ENCODE measurements at places on chromosomes 6 and 20.

- no peak for DNase-seq
These were observed 53.2 kb downstream of the FAM8A1 start for GRCh38 chr6:17653198-17653882.

GRCh38 chr6:3797231-3798054 is 45.9 kb upstream of the PXDC1 start:
- no peak for DNase-seq

DNA sequence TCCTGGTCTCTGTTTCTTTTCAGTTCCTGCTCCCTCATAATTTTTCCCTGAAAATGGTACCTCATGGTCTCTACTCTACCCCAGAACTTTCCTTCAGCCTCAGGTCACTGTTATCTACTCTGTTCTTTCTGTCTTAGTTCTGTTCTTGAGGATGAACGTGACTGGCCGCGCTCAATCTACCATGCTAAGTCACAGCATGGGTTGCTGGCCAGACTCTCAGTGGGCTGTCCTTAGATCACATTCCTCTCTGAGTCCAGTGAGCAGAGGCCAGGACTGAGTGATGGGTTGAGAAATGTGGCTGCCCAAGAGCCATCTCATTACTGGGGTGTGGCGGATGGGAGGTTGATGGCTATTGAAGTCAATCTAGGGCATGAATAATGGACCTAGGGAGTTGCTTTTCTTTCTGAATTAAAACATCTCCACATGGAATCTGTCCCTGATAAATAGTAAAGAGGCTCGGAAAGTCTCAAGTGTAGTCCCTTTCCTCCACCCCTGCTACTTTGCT is 164.0 kb upstream of the DTNBP1 start:
- no peak for DNase-seq

GRCh38 chr6:3661390-3661789 is 90.1 kb downstream of the PXDC1 start:
- DNase-seq, result no peak

GRCh38 chr6:1739220-1739619 is 129.5 kb downstream of the FOXC1 start:
- DNase-seq, result no peak

- no peak for DNase-seq
These were observed 166.2 kb downstream of the TRIM27 start for GRCh38 chr6:28757429-28758045.

DNA sequence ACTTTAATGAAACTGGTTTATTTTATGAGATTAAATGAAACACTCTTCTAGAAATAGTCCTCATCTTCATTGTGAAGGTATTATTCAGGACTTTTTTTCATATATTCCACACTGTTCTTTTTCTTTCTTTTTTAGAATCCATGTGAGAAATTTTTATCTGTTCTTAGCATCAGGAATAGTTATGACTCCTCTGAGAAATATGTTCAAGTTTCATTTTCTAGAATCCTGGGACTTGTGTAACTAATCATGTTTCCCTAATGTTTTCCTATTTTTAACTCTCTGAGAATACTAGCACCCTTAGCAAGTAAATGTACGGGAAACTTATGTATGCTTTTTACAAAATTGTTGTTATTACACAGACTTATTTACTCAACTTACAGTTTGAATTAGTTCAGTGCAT is 407.8 kb downstream of the CBLN4 start:
- no peak for DNase-seq

GRCh38 chr6:45438849-45439406 is 61.2 kb upstream of the SUPT3H start:
- no peak for DNase-seq

DNA sequence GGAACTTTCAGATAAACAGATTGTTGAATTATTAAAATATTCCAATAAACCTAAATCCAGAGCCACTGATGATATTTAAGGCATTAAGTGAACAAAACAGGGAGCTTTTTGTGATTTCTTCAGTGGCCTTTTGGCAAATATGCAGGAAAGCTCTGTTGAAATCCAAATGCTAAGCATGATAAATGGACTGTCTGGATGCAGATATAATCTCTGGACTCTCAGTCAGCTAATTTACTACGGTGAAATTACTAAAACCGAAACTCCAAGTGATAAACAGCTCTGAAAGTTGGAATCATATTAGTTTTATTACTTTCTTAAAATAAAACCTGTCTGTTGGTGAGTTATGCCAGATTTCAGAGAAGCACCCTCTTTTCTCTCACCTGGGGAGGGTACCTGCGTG is 120.3 kb downstream of the IMPG1 start:
- no peak for DNase-seq

GRCh38 chr20:15708984-15709598 is 864.2 kb downstream of the KIF16B start:
- peak; percentile 3 for DNase-seq

- DNase-seq, result no peak
These were observed 60.9 kb downstream of the BCAS4 start for GRCh38 chr20:50855498-50856474.

DNA sequence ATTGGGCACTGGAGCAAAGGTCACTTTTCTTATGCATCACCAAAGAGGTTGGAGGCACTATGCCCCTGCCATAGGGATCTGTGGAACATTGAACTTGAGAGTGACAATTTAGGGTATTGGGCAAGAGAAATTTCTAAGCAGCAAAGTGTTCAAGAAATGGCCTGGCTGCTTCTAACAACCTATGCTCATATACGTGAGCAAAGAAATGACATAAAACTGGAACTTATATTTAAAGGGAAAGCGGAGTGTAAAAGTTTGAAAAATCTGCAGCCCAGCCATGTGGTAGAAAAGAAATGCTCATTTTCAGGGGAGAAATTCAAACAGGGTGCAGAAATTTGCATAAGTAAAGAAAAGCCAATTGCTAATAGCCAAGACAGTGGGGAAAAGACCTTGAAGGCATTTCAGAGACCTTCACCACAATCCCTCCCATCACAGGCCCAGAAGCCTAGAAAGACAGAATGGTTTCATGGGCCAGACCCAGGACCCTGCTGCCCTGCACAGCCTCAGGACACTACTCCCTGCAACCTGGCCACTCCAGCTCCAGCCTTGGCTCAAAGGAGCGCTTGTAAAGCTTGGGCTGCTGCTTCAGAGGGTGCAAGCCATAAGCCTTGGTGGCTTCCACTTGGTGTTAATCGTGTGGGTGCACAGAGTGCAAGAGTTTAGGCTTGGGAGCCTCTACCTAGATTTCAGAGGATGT is 24.4 kb downstream of the NCR2 start:
- DNase-seq, result no peak

DNA sequence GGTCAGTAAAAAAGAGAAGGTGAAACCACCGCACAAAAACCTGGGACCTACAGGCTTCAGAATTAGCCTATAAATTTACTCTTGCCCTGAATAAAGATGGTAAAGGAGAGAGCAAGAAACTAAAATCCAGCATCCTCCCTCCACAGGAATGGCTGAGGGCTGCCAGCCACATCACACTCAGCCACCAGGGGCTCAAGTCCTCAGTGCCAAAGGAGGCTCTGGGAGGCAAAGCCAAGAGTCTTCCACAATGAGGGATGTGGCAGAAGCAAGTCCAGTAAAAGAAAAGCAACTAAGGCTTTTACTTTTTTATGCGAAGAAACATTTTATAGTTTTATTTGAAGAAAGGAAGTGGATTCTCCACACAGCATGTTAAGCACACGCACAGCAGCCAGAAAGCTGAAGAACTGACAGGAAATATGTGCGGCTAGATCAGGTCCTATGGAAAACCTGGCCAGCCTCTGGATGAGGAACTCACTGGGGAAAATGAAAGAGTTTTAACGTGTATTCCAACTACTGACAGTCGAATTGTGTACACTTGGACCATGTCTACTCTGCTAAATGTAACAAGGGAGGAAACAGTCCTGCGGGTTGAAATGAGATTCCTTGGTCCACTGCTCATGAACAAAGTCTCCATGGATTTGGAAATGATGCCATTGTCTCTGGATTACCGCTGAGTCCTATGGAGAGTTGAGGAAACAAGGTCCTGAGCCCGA is 219.4 kb upstream of the SSTR4 start:
- no peak for DNase-seq

DNA sequence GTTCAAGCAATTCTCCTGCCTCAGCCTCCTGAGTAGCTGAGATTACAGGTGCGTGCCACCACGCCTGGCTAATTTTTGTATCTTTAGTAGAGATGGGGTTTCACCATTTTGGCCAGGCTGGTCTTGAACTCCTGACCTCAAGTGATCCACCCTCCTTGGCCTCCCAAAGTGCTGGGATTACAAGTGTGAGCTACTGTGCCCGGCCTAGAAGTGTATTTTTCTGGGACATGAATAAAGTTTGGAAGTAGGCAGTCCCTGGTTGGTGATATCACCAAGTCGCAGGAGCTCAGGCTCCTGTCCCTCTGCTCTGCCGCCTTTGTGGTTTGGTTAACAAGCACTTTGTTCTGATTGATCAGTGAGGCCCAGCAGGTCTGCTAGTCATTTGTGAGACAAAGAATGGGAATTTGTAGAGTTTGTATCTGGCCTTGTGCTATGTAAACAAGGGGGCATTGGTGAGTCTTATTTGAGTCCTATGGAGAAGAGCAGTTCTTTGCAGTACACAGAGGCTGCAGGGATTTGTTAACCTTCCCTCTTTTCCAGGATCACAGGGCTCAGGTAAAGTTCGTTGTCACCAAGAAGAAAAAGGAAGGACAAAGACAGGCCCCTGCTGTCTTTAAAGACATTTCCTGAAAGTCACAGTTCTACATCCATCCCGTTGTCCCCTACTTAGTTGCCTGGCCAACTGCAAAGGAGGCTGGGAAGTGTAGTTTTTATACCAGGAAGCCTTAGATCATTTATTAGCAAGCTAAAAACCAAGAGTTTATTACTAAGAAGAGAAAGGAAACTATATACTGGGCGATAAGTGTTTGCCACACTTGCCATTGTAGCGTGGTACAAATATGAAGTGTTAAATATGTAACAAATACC is 13.1 kb downstream of the MTHFD1L start:
- DNase-seq, result no peak

DNA sequence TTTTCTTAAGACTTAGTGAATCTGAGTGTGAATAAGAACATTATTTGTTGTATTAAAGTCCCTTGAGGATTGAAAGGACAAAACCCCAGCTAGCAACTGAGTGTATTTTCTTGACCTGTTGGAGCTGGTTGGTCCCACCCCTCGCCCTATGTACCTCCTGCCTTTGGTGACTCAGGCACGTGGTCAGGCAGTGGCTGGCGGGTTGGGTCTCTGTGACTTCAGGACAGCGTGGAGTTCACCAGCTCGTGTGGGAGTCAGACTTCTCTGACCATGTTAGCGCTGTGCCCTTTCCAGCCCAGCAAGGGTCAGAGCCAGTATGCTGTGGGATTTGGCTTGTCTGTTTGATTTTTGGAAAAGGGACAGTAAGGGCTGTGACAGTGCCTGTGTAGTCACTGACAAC is 93.7 kb downstream of the SSR1 start:
- no peak for DNase-seq

DNA sequence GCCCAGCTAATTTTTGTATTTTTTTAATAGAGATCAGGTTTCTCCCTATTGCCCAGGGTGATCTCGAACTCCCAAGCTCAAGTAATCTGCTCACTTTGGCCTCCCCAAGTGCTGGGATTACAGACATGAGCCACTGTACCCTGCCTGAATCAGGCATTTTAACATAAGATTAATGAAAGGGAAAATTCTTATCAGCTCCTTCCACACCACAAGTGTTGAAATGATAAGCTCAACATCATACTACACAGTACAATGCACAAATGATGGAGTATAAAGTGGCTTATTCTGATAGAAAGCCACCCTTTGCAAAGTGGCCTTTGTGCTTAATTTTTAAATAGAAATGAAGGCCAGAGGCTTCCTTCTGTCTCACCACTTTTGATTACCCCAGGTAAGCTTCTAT is 71.3 kb upstream of the MCHR2 start:
- no peak for DNase-seq

DNA sequence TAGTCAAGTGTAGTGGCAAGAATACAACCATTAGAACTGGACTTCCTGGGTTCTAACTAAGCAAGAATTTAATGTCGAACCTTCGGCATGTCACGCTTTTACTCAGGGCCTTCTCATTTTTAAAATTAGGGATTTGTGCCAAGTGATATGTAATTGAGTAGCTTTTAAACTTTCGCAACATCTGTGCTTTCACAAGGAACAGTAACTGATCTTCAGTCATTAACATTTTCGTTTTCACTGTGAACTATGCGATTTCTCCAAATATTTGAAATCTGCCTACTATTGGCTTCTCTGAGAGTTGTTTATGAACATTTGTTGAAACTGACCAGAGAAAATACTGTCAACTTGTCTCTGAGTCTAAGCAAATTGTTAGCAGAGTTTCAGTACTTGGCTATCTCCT is 27.6 kb downstream of the GRM1 start:
- DNase-seq, result no peak

DNA sequence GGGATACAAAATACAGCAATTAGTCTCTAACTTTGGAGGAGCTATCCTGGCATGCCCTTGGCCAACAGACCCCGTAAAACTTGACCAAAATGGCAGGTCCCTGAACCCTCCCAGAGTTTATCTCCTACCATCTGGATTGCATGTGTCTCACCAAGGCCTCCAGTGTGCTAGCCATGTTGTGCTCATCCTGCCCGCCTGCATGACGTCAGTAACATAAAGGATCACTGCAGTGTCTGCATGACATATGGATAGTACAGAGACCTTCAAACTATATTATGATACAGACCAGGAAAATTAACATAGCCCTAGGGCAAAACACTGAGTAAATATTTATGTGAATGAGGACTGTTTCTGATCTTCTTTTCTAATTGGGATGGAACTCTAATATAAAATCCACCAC is 25.3 kb downstream of the CPXM1 start:
- DNase-seq, result no peak

- no peak for DNase-seq
These were observed 405.9 kb upstream of the BTBD3 start for GRCh38 chr20:11511821-11512220.

DNA sequence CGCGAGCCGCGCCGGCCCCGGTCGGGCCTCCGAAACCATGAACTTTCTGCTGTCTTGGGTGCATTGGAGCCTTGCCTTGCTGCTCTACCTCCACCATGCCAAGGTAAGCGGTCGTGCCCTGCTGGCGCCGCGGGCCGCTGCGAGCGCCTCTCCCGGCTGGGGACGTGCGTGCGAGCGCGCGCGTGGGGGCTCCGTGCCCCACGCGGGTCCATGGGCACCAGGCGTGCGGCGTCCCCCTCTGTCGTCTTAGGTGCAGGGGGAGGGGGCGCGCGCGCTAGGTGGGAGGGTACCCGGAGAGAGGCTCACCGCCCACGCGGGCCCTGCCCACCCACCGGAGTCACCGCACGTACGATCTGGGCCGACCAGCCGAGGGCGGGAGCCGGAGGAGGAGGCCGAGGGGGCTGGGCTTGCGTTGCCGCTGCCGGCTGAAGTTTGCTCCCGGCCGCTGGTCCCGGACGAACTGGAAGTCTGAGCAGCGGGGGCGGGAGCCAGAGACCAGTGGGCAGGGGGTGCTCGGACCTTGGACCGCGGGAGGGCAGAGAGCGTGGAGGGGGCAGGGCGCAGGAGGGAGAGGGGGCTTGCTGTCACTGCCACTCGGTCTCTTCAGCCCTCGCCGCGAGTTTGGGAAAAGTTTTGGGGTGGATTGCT is 1.3 kb downstream of the VEGFA start:
- DNase-seq, result peak; percentile 23

- DNase-seq, result no peak
These were observed 140.3 kb downstream of the DLL1 start for GRCh38 chr6:170150590-170150945.

GRCh38 chr20:2800521-2801285 is at the start of gene CPXM1:
Gene CPXM1, minus strand, starts transcription at chr20:2800627. Its CDS starts 55 bp downstream, at chr20:2800572.
- no peak for DNase-seq

- no peak for DNase-seq
These were observed 154.7 kb upstream of the SGK1 start for GRCh38 chr6:134472661-134473060.

GRCh38 chr6:157559201-157559756 is 178.3 kb downstream of the ZDHHC14 start:
- DNase-seq, result no peak

Data from T-helper 9 cell (primary cell).